ENCODE measurements at places on chromosomes 12 and 14.

DNA sequence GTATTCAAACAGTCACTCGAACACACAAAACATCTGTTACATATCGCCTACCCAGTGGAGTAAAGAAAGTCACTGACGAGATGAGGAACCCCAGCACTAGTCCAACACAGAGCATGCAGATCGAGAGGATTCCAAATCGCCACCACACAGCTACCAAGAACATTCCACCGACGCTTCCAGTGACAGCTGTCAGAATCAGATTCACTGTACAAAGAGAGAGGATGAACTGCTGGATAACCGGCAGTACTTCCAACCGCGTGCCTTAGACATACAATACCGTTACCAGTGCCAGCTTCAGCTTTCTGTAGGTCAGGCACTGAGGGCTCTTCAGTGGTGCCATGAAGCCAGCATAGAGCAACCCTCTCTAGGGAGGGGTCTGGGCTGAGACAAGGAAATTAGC, 34.5 kb downstream of the TM7SF3 start:
- no peak for DNase-seq

GRCh38 chr14:105020815-105021655, at the start of gene CDCA4:
CDCA4 (minus strand) TSS chr14:105021083; CDS start chr14:105011929, 9,154 bp downstream.
- peak; percentile 99 for DNase-seq

- DNase-seq: no peak
Measured at GRCh38 chr12:99277591-99278379, 369.8 kb upstream of the GARIN6 start.

- no peak for DNase-seq
Measured at GRCh38 chr12:69167648-69168165, 71.7 kb upstream of the CPSF6 start.

DNA sequence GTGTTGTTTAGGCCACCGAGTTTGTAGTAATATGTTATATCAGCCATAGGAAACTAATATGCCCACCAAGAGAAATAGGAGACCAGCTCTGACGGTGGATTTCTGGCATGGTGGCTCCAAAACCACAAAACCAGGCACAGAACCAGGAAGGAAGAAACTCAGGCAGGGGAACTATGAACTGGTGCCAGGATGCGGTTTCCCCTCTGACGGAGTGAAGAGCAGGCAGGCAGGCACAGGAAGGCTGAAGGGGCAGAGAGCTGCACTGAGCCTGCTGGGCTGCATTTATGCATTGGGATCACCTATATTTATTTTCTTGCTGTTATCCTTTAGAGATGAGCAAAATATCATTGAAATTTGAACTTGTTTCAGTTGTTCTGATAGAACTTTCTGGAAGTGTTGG, 479.4 kb downstream of the VRK1 start:
- DNase-seq: no peak

DNA sequence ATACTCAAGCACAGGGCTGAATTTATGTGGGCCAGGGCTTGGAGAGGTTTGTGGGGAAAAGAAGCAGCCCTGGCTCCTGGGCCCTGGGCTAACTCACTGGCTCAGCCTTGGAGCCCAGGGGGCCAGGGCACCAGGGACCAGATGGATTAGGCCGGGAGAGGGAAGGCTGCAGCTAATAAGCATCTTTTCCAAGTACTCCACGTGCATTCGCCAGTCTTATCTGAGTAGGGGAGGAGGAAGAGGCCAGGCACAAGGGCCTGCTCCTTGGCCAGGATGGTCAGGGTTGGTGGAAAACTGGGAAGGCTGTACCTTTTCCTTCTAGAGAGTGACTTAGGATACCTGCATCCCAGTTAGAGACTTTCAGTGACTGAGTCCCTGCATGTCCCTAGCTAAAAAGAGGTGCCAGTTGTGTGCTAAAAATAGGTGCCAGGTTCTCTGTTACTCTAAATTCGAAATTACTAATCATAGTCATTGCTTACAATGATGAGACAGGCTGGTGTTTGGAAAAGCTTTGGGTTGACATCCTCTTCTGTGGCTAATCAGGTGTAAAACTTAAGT, 1.3 kb downstream of the GLRX5 start:
- DNase-seq: no peak

- no peak for DNase-seq
Measured at GRCh38 chr12:47158792-47159191, 79.0 kb upstream of the AMIGO2 start.

DNA sequence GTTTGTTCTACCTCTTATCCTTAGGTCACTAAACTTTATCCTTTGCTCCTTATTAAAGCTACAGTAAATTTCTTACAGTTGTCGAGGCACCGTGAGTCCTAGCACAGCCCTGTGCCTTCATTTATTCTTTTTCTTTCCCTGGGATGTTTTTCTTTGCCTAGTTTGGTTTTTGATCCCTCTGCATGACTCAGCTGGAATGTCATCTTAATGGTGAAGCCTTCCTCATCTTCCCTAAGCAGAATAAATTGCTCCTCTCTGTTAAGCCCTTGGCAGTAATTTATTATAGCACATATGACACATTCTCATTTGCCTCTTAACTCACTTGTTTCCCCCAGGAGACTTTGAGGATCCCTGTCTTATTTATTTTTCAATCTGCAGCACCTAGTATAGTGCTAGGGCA, 16.6 kb downstream of the ACTR10 start:
- no peak for DNase-seq

DNA sequence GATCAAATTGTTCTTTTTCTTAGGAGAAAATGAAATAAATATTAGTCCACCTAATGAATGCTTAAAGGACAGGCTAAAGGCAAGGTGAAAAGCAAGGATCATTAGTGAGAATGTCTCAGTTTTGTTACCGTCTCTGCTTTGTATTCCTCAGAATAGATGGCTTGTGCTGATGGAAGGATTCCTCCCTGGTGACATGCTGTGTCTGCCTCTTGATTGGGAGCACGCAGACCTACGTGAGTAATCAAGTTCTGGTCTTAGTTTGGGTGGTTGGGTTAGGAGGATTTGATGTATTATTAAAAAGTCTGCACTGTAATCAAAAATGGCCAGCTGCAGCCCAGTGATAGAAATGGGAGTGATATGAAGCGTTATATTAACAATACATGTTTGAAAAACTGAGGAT, 78.8 kb upstream of the RTL1 start:
- no peak for DNase-seq
